ENCODE measurements at places on chromosomes 12 and 14.

DNA sequence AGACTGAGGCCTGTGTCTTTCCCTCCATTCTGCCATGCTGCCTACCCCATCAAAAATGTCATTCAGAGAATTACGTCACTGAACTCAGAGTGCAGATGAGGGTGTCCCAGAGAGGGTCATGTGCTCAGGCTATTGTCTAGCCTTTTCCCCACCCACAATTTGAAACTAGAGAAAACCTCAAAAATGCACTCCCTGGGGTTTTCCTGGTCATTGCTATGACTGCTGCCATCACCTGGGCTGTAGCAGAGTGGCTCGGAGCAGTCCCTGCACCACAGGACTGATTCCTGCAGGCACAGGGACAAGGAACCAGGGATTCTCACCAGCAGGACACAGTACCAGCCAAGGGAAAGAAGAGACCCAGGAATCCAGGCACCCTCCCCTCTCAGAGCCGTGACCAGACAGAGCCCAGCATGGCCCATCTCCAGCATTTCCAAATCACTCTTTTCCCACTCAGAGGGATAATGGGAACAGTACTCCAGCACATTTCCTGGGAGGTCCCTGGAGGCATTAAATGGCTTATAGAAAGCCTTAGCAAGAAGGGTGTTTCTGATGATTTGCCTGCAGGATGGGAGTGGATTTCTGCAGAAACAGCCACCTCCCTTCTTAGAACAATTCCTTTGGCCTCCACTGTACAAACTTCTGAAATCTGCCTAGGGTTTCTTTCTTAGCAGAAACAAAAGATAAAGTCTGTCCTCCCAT lies 45.9 kb downstream of the VWF start:
- DNase-seq: no peak

GRCh38 chr12:122740351-122740750 lies 9.7 kb upstream of the HCAR1 start:
- DNase-seq: no peak

DNA sequence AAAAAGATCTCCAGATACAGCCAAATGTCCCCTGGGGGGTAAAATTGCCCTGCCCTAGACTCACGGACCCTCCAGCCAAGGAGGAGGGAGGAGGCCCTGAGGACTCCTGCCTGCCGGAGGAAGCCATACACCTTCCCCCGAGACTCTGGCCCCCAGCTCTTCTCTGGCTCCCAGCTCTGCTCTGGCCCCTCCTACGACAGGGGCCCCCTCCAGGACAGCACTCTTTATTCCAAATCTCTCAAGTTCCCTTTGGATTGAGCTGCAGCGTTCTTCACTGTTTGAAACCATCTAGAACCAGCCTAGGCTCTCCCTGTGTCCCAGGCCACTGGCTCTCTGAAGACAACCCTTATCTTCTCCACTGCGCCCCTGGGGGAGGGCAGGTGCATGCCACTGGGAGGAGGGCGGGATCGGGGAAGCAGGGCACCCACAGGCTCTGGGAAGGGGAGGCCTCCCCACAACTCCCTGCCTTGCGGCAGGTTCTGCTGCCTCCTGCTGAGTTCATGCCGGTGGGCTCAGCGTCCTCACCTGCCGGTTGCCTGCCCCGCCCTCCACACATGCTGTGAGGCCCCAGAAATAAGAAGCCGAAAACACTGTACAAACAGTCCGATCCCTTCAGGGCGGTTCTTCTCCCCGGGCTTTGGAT lies 112.7 kb downstream of the DICER1 start:
- DNase-seq: no peak

GRCh38 chr12:12505544-12506495 lies 56.8 kb downstream of the DUSP16 start:
- DNase-seq: no peak

DNA sequence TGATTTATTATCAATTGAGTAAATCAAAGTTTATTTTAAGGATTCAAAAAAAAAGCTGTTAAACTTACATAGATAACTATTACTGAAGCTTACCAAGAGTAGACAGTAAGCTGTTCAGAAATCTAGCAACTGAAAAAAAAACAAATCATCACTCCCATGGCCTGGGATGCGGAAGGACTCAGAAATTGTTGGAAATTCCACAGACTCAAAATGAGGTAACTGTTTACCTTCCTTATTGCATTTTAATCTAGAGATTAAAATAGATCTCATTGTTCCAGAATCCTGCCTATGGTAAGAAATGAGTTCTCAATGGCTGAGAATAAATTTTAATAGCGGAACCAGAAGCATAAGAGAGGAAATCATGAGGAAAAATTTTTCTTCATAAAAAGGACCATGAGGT lies 87.2 kb downstream of the PPM1H start:
- no peak for DNase-seq

DNA sequence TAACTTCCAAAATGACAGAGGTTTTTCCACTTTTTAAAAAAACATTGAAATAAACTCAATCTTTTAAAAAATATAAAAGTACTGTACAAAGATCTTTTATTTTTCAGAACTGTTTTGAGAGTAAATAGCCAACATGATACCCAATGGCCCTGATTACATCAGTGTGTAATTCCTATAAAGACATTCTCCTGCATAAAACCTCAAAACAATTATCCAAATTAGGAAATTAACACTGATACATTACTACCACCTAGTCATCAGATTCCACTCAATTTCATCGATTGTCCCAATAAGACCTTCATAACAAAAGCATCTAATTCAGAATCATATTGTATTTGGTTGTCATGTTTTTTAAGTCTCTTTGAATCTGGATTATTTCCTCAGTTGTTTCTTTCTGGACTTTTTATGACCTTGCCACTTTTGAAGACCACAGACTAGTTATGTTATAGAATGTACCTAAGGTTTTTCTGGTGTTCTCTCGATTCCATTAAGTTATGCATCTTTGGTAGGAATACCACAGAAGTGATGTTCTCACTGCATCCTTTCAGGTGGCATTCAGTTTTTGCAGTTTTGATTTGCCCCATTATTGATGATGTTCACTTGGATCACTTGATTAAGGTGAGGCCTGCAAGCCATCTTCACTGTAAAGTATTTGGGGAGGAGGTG lies 4.0 kb upstream of the YEATS4 start:
- no peak for DNase-seq

- no peak for DNase-seq
These were observed 81.8 kb downstream of the IRF2BPL start for GRCh38 chr14:76946753-76947077.

- DNase-seq: no peak
These were observed 185.8 kb downstream of the EGLN3 start for GRCh38 chr14:33764876-33765650.

DNA sequence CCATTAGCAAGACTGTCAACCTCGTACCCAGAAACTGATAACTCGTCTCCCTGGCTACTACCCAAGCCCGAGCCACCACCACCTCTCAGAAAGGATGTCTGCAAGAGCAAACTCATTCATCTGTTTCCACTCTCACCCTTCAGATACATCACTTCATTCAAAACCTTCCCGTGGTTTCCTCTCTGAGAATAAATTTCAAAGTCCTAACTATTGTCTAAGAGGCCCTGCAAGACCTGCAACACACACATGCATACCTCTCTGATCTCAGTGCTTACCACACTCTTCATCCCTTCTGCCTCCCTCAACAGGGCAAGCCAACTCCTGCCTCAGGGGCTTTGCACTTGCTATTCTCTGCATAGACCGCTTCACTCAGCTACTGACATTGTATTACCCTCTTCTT lies 40.6 kb downstream of the PPP1R13B start:
- DNase-seq: no peak

- DNase-seq: no peak
These were observed 150.4 kb upstream of the FAR2 start for GRCh38 chr12:28998662-28999120.

DNA sequence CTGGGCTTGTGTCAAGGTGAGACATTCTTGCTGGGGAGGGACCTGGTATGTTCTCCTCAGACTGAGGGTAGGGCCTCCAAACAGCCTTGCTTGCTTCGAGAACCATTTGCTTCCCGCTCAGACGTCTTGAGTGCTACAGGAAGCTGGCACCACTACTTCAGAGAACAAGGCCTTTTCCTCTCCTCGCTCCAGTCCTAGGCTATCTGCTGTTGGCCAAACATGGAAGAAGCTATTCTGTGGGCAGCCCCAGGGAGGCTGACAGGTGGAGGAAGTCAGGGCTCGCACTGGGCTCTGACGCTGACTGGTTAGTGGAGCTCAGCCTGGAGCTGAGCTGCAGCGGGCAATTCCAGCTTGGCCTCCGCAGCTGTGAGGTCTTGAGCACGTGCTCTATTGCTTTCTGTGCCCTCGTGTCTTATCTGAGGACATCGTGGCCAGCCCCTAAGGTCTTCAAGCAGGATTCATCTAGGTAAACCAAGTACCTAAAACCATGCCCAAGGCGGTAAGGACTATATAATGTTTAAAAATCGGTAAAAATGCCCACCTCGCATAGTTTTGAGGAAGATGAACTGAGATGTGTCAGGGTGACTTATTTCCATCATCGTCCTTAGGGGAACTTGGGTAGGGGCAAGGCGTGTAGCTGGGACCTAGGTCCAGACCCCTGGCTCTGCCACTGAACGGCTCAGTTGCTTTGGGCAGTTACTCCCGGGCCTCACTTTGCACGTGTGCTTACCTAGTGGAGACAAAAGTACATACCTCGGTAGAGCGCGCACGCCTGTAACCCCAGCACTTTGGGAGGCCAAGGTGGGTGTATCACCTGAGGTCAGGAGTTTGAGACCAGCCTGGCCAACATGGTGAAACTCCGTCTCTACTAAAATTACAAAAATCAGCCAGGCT lies 4.3 kb downstream of the GAPDH start:
- DNase-seq: no peak

GRCh38 chr12:13205809-13206559 lies 9.5 kb downstream of the EMP1 start:
- no peak for DNase-seq

GRCh38 chr12:16675438-16675837 lies 69.5 kb upstream of the LMO3 start:
- DNase-seq: no peak

GRCh38 chr12:53916788-53917655 lies 21.6 kb upstream of the HOXC13 start:
- no peak for DNase-seq

DNA sequence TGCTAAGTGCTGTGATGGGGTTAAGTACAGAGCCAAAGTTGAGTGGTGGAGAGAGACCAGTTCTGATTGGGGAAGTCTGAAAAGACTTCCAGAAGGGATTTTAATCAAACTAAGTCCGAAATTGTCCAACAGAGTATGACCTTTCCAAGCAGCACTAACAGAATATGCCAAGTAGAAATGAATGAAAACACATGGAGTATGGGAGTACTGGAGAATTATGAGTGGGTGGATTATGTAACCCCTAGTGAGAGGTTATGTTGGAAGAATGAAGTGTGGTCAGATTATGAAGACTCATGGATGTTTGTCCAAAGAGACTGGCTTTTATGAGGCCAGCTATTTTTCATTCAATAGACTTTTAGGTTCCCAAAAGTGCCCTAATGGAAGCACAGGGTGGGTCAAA lies 94.0 kb upstream of the PLEKHA5 start:
- DNase-seq: no peak

GRCh38 chr14:104717137-104717536 lies 6.9 kb upstream of the ADSS1 start:
- no peak for DNase-seq

- no peak for DNase-seq
These were observed 115.5 kb upstream of the G2E3 start for GRCh38 chr14:30443368-30444007.

DNA sequence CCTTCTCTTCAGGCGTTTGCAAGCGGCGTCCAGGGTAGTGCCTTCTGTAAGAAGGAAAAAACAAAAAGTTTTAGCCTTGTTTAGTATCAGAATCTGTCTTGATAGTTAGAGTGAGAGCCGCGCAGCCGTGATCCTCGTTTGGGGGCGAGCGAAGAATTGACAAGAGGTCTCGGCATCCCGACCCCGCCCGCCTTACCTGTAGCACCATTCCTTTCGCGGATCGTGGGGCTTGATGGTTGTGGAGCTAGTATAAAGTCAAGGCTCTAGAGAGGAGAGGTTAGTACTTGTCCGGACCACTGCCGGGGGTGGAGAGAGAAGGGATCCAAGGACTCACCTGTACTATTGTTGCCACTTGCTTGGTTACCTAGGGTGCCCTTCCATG lies 494 bp downstream of the TMTC3 start:
- peak; percentile 74 for DNase-seq

GRCh38 chr12:15555446-15555845 lies 233.1 kb downstream of the PTPRO start:
- no peak for DNase-seq

DNA sequence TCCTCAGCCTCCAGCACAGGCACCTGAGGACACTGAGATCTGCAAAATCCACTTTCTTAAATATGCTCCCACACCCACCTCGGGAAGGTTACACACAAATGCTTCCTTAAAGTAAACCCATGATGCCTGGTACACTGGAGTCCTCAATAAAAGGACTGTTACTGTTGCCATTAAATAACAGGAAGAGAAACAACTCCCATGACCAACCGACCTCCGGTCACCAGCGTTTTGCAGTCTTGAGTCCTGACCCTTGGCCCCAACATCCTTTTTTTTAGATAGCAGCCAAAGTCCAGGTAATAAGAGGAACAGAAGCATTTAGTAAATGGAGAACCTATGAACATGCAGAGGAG lies 42.4 kb downstream of the ITPK1 start:
- DNase-seq: no peak

- DNase-seq: peak; percentile 78
These were observed 10.4 kb upstream of the DCD start for GRCh38 chr12:54658306-54659264.

All from activated effector memory CD4-positive, alpha-beta T cell treated with anti-CD3 and anti-CD28 coated beads, Interleukin-2, amount 50 U/mL, for 16 hours (primary cell).